CD8-positive, alpha-beta memory T cell (primary cell): ENCODE measurements at places on chromosomes 1 and 21. TPM values are rescaled to one million over a fixed set of nuclear protein-coding genes. Genes with fewer than 3 reads are reported as not detected.

DNA sequence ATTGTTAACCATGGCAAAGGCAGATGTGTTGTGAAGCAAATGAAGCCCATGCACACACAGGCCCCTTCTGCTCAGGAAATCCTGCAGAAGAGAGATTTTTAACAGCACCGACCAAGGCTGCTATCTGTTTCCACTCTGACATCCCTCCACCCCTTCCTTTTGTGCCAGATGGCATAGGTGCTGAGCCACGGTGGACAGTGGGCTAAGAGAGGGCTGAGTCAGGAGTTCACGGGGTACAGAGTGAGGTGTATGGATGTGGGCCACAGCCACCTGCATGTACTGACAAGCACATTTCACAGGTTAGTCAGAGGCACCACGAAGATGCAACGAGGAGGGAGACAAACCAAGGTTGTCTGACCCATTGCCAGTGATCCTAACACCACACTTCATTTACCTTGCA is 9.5 kb downstream of the RSPH1 start:
- no peak for DNase-seq

DNA sequence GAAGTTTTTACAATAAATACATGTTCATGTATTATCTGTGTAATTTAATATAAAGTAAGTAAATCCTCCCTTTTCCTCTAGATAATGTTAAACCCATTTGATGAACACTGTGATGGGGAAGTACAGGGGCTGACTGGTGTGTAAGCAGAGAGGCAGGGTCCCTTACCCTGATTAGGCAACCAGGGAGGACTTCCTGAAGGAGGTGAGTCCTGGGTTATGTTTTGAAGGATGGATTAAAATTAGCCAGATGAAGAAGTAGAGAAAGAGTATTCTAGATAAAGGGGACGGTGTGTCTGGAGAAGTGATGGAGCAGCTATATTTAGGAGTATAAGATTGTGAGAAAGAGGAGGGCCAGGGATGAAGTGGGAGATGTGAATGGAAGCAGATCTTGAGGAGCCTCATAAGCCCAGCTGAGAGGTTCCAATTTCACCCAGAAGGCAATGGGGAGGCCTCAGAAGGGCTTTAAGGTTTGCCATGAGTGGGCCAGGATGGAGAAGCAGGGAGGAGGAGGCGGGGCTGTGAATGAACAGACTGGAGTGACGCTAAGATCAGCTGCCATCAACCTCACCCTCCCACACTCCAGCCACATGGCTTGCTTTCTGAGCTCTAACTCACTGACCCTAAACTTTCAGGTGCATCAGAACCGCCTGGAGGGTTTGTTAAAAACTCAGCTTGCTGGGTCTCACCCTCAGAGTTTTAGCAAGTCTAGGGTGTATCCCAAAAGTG is 30.9 kb upstream of the ID3 start:
- DNase-seq = no peak

DNA sequence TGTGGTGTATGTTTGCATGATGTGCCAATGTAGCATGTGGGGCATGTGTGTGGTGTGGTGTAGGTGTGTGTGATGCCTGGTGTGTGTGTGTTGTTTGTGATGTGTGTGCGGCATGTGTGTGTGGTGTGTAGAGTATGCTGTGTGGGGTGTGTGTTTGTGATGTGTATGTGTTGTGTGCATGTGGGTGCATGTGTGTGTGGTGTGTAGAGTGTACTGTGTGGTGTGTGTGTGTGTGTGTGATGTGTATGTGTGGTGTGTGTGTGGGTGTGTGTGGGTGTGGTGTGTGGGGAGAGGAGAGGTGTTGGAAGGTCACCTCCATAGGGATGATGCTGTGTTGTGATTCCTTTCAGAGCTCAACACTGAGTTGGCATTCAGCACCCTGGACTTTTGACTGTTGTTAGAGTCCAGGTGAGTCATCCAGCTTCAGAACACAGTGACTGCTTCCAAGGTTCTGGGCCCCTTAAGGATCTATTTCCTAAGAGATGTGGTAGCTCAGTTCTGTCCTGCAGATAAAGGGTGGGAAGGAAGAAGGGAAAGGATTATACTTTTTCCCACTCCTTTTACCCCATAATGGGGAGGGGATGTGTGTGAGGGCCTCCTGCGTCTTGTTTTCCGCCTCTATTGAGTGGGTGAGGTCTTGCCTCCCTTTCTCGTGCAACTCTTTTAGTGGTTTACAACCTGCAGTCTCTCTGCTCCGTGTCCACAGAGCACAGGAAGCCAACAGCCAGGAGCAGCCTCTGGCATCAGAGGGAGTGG is 47.6 kb downstream of the RHOU start:
- no peak for DNase-seq

Gene FMO1
- not detected for polyA plus RNA-seq

- DNase-seq = peak; percentile 71
These were observed 19.4 kb downstream of the PLEKHO1 start for GRCh38 chr1:150168960-150169601.

Gene LCE2A
- not detected for polyA plus RNA-seq

Gene HSPB7
- not detected for polyA plus RNA-seq
